Stimulated activated CD4-positive, alpha-beta T cell treated with anti-CD3 and anti-CD28 coated beads, Interleukin-4, amount 100 ng/mL, for 24 hours (primary cell): ENCODE measurements at places on chromosomes 1 and 21.

- no peak for DNase-seq
Measured at GRCh38 chr1:41599912-41600311, 115.4 kb upstream of the EDN2 start.

DNA sequence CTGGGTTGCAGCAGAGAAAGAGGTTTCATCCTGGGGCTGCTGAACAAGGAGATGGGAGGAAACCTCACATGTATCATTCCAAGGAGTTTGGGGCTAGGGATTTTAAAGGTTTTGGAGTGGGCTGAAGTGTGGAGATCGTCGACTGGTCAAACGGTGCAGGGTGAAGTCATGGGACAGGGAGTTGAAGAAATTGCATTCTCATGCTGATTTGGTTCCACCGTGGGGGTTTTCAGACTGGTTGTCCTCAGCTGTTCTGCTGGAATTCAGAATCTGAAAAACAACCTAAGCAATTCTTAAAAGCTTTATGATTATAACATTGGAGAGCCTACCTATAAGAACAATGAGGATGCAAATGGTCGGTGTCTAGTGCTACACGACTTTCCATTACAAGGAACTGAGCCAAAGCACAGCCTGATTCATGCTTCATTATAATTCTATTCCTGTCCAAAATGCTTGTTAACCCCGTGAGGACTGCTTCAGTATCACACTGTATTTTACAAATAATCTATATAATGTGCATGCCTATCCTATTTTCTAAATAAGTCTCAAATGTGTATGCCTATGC lies 242.7 kb downstream of the TM2D1 start:
- DNase-seq, result no peak

DNA sequence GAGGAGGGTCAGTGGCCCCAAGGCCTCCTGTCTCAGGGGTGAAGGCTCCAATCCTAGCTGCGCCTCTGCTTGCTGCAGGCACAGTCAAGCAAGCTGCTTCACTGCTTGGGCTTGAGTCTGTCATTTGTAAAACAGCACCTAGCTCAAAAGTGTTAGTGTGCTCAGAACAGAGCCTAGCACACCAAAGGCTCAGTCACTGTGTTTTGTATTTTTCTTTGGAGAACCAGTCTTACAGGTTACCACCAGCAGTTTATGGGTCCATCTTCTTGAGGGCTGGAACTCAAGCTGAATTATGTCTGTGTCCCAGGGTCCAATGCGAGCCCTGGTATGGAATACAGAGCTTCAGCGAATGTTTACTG lies 113.6 kb downstream of the DMRTB1 start:
- no peak for DNase-seq

DNA sequence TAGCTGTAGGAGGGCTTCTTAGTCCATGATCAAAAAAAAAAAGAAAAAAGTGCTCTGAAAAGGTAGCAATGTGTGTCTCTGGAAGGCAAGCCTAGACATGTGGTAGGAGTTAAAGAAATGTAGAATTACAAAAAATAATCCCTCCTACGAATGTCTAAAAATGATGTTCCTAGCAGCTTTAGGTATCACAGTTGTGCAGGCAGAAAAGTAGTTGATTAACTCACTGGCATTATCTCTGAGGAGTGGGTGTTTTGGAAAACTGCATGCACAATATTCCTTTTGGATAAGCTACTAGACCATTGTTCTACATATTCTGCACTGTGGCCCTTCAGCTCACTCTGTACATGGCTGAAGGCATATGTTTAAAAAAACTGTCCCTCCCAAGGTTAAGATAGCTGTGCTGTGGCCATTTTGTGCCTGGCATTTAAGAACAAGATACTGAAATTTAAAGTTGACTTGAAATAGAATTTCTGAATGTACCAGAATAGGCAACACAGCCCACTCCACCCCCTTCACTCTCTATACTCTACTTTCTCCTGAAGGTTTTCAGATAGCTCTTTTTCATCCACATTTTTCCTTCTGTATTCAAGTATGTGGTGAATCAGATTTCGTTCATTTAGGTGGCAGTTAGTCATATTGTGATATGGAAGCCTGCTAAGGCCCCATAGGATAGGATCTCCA lies 463.9 kb upstream of the LRRC7 start:
- no peak for DNase-seq

DNA sequence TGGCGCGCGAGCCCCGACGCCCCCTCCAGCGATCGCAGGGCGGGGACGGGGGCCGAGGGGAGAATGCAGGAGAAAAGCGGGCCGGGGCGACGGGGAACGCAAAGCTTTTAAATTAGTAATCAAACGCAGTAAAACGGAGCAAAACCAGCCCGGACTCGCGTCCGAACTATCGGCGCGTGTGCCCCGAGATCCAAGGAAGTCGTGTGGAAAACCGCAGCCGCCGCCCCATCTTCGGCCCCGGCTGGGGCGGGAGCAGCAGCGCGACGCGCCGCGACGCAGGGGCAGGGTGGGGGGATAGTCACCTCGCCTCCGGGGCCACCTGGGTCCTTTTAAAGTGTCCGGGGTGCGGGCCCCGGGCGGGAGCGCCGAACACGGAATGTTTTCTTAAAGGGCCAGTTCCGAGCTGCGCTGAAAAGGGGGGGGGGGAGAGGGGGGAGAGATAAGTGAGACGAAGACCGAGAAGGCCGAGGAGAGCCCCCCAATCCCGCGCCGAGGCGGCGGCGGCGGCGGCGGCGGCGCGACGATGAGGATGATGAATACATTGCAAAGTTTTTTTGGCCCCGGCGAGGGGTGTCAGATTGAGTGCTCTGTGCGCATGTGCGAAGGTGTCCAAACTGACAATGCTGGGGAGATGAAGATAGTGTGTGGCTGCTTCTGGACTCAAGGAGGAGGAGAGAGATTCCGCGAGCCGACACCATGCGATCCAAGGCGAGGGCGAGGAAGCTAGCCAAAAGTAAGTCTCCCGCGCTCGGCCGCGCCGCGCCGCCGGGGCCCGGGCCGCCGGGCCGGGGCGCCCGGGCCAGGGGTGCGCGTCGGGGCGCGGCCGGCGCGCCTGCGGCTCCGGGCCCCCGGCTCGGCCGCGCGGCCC lies at the start of gene PRDM16:
Gene PRDM16, plus strand, starts transcription at position 640 of the 868 bp plus-strand sequence. Its CDS starts 57 bp downstream, at position 697.
- DNase-seq, result peak; percentile 19
